Neural progenitor cell (in vitro differentiated cells): ENCODE measurements at places on chromosomes 5 and 9. TPM values are rescaled to one million over a fixed set of nuclear protein-coding genes. Genes with fewer than 3 reads are reported as not detected.

The AQP3 gene
- total RNA-seq, result 0.45 and 0.90 TPM in 2 replicates

The TSPAN17 gene
- total RNA-seq, result 25.9 and 51.7 TPM in 2 replicates

The WDR38 gene
- not detected in 2 replicates for total RNA-seq

The TRPM3 gene
- total RNA-seq, result 34.2 and 37.2 TPM in 2 replicates

The AIF1L gene
- 69.0 and 95.1 TPM in 2 replicates for total RNA-seq

The FOXB2 gene
- total RNA-seq, result not detected in 2 replicates

The GPR151 gene
- not detected in 2 replicates for total RNA-seq

The CCNJL gene
- total RNA-seq, result 8.4 and 9.4 TPM in 2 replicates

The C9 gene
- not detected in 2 replicates for total RNA-seq

The TMOD1 gene
- total RNA-seq, result 0.15 TPM in 1 of 2 replicates, not detected in the other

The RNF183 gene
- 0.09 and 0.28 TPM in 2 replicates for total RNA-seq

The SPATA31A3 gene
- total RNA-seq, result not detected in 2 replicates

The IRX4 gene
- total RNA-seq, result not detected in 2 replicates

DNA sequence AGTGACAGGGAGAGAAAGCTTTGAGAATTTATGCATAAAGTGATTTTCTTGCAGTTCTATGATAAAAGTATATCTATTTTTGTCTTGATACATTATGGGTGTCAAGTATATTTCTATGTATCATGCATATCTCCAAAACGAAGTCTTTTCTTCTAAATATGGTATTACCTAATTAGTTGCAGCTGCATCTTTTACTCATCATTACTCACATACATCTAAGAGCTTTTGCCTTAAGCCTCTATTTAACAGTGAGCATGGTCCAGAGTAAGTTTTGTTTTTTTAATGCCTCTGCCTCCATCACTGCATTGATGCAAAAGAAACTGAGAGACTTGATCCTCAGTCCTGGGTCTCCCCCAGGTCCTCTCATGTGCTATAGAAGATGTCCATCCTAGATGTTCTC lies 40.0 kb upstream of the SMC5 start:
- no peaks in the 10 kb centered on the region for H3K36me3 ChIP-seq
- H3K27me3 ChIP-seq, result no peaks in the 10 kb centered on the region
- no peak for DNase-seq
- no peaks in the 10 kb centered on the region for H3K4me1 ChIP-seq
- no peak overlapping the region for H3K4me3 ChIP-seq

DNA sequence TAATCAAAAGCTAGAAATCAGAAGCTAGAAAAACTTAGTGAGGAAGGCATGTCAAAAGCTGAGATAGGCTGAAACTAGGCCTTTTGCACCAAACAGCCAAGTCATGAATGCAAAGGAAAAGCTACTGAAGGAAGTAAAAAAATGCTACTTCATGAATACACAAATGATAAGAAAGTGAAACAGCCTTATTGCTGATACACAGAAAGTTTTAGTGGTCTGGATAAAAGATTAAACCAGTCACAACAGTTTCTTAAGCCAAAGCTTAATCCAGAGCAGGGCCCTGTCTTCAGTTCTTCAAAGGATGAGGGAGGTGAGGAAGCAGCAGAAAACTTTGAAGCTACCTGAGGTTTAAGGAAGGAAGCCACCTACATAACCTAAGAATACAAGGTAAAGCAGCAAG lies 102.5 kb upstream of the SH3GL2 start:
- H3K27me3 ChIP-seq, result no peaks in the 10 kb centered on the region
- H3K4me3 ChIP-seq, result no peak overlapping the region
- H3K36me3 ChIP-seq, result no peaks in the 10 kb centered on the region
- no peak overlapping the region for H3K27ac ChIP-seq

GRCh38 chr5:139749242-139749641 lies 46.4 kb upstream of the PSD2 start:
- DNase-seq, result no peak
- no peaks in the 10 kb centered on the region for H3K36me3 ChIP-seq
- no peak overlapping the region for H3K4me3 ChIP-seq
- H3K4me1 ChIP-seq, result peaks cover 34% of the 10 kb centered on the region
- H3K27ac ChIP-seq, result no peak overlapping the region

DNA sequence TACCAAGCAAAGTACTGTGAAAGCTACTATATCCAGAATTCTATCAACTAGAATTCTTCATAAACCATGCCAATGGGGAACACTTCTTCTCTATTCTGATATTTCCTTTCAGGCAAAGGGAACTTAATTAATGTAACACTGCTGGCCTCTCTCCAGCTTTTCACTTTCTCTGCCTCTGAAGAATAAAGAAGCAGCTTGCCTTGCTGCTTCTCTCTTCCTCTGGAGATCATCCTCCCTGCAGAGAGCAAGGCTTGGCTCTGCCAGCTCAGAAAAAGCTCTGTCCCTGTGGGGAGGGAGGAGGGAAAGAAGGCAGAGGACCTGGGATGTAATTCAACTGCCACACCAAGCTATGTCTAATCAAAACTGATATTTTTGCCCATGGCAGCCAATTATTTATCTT lies 6.5 kb downstream of the CTNND2 start:
- H3K27me3 ChIP-seq, result peaks cover 26% of the 10 kb centered on the region
- H3K36me3 ChIP-seq, result no peaks in the 10 kb centered on the region
- peak overlapping the region; percentile 1 for H3K4me3 ChIP-seq
- H3K27ac ChIP-seq, result no peak overlapping the region
- peaks cover 21% of the 10 kb centered on the region for H3K4me1 ChIP-seq
- peak; percentile 54 for DNase-seq

DNA sequence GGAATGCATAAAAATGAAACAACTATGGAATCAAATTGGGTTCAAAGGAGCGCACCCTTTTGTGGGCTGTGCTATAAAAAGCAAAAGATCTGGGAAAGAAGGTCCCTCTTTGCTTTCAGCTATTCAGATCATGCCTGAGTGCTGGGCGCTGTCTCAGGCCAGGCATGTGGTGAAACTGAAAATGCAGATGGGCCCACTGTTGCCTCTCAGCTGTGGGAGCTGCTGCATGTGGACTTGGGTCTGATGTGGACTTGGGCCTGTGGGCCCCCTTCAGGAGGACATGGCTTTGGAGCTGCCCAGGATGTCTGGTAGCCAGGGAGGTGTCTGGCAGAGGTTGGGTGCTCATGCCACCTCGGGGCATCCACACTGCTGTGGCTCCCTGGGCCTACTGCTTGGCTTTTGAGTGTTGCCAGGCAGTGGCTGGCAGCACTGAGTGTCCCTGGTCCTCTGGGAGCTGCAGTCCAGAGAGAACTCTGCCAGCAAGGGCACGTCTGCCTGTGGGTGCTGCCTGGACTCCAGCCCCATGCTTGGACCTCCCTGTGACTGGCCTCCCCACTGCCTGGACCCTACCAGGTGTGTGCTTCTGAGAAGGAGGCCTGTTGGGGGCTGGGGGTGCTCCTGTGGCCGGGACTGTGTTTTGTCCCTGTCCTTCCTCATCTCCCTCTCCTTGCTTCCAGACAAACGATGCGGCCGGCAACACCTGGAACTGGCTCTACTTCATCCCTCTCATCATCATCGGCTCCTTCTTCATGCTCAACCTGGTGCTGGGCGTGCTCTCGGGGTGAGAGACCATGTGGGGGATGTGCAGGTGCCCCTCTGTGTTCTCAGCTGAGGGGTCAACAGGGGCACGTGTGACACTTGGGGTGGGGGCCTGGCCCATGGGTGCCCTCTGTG lies 74.3 kb downstream of the CACNA1B start:
- H3K4me3 ChIP-seq, result no peak overlapping the region
- H3K36me3 ChIP-seq, result no peaks in the 10 kb centered on the region
- H3K27me3 ChIP-seq, result no peaks in the 10 kb centered on the region
- H3K27ac ChIP-seq, result no peak overlapping the region

- H3K36me3 ChIP-seq, result no peaks in the 10 kb centered on the region
- no peaks in the 10 kb centered on the region for H3K4me1 ChIP-seq
- H3K27me3 ChIP-seq, result no peaks in the 10 kb centered on the region
- H3K27ac ChIP-seq, result no peak overlapping the region
Measured at GRCh38 chr5:1736889-1737711, 62.5 kb downstream of the MRPL36 start.

DNA sequence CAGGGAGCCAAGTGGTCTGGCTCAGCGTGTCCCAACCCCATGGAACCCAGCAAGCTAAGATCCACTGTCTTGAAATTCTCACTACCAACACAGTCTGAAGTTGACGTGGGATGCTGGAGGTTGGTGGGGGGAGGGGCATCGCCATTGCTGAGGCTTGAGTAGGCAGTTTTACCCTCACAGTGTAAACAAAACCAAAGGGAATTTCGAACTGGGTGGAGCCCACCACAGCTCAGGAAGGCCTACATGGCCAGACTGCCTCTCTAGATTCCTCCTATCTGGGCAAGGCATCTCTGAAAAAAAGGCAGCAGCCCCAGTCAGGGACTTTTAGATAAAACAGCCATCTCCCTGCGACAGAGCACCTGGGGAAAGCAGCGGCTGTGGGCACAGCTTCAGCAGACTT lies 17.1 kb upstream of the FBXL17 start:
- no peak for DNase-seq
- H3K27me3 ChIP-seq, result no peaks in the 10 kb centered on the region
- no peak overlapping the region for H3K27ac ChIP-seq

DNA sequence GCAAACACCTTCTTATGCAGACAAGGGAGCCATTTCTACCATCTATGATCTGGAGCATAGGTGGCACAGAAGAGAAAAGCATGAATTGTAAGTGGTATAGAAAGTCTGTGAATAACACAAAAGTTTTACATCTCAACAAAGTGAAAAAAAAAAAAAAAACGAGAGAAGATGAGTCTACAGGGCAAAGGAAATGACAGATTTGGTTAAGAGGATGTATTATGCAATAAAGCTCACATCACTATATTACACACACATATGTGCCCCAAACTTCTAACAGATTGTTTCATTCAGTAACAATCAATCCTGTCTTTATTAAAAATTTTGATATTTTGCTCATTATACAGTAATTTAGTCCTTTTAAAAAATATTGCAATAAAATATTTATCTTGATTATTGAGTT lies 49.8 kb downstream of the CERT1 start:
- H3K36me3 ChIP-seq, result no peaks in the 10 kb centered on the region
- H3K4me1 ChIP-seq, result peaks cover 16% of the 10 kb centered on the region
- H3K27ac ChIP-seq, result no peak overlapping the region

DNA sequence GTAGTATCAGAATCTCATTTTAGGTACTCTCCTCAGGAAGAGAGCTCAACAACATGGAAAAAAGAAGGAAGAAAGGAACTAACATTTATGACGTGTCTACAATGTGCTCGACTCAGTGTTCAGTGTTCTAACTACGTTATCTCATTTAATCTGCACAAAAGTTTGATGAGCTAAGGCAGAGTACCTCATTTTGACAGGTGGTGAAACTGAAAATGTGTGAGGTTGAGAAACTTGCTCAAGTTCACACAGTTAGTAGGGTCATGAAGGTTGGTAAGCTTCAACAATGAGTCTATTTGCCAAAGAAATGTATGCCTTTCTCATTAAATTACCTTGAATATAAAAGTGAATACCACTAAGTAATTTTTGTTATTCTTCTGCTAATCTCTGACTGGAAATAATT lies 165.1 kb downstream of the CAAP1 start:
- H3K27ac ChIP-seq, result no peak overlapping the region
- peaks cover 10% of the 10 kb centered on the region for H3K4me1 ChIP-seq
- no peaks in the 10 kb centered on the region for H3K27me3 ChIP-seq
- no peak overlapping the region for H3K4me3 ChIP-seq

GRCh38 chr5:159058716-159059636 lies 40.7 kb downstream of the EBF1 start:
- no peak overlapping the region for H3K4me3 ChIP-seq
- H3K27ac ChIP-seq, result no peak overlapping the region
- peaks cover 50% of the 10 kb centered on the region for H3K4me1 ChIP-seq
- H3K36me3 ChIP-seq, result no peaks in the 10 kb centered on the region
- peaks cover 60% of the 10 kb centered on the region for H3K27me3 ChIP-seq
- DNase-seq, result no peak

DNA sequence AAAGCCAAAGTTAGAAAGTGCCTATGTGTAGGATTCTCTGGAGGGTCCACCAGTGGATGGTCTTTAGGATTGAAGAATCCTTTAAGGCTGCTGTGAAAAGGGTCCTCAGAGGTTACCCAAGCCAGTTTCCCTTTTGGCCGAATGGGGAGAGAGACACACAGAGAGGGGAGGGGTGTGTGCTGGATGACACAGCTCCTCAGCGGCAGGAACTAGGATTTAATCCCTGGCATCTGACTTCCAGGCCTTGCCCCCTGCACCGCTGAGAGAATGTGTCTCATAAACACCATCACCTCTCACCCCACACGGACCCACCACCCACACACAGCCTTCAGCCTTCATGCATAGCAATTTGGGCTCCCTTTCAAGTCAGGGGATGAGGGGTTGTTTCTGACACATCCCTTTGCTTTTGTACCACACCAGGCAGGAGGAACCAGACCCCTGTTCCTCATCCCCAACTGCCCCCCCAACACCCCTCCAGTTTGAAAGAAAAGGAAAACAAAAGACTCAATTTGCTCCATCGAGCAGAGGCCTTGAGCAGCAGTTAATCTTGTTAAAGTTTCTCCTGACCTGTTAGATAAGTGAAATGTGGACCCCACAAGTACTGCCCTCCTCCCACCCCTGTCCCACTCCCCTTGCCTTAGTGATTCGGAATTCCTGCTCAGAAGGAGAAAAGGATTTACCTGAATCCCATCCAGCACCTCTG lies 4.0 kb downstream of the PAPPA start:
- H3K4me1 ChIP-seq, result peaks cover 38% of the 10 kb centered on the region
- peaks cover 88% of the 10 kb centered on the region for H3K27me3 ChIP-seq
- H3K27ac ChIP-seq, result no peak overlapping the region
- DNase-seq, result peak; percentile 81
- peak overlapping the region; percentile 7 for H3K4me3 ChIP-seq
- H3K36me3 ChIP-seq, result no peaks in the 10 kb centered on the region

DNA sequence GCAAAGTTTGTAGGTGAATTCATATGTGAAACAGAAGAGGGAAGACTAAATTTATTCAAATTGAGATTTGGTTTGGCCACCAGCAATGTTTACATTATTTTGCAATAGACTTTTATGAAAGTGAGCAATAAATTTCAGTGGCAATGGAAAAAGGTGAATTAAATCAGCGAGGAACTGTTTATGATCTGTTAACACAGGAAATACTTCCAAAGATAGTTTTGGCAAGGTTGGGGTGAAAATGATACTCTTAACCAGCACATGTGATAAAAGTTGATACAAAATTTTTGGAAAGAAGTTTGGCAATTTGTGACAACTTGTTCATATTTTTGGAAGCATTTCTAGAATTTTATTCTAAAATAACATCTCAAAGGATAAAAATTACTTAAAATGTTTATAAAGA lies 119.8 kb downstream of the ARHGEF28 start:
- H3K36me3 ChIP-seq, result no peaks in the 10 kb centered on the region
- no peak overlapping the region for H3K27ac ChIP-seq
- H3K4me3 ChIP-seq, result no peak overlapping the region
- H3K4me1 ChIP-seq, result peaks cover 10% of the 10 kb centered on the region

DNA sequence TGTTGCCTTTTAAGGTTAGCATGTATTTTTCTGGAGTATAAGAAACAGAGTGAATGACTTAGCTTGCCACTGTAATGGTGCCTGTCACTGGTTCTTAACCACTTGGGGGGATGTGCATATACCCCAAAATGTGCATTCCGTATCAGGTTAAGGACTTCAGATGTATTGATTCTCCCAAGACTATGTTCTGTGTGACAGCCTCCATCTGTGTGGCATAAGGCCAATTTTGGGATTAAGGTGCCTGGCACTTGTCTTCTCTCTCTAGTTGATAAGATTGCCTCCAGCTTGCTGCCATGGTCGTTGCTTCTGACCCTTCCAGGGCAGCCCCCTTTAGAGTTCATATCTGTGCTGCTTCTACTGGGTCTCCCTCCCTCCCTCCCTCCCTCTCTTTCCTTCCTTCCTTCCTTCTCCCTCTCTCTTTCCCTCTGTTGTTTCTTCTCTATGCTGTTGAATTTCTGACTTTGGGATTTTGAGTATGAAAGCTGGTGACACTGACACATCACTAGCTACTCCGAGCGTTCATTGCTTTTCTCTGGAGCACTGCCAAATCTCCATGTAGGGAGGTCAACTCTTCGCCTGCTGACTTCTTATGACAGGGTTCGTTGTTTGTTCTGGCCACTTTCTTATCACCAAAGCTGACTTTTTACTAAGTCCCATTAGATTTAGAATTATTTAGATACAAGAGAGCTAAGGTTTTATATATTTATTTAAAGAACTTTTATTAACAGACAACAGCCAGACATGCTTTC lies 31.0 kb downstream of the TNFAIP8 start:
- H3K36me3 ChIP-seq, result no peaks in the 10 kb centered on the region
- H3K4me3 ChIP-seq, result no peak overlapping the region
- H3K27ac ChIP-seq, result no peak overlapping the region
